ENCODE measurements at places on chromosomes 4 and X.

DNA sequence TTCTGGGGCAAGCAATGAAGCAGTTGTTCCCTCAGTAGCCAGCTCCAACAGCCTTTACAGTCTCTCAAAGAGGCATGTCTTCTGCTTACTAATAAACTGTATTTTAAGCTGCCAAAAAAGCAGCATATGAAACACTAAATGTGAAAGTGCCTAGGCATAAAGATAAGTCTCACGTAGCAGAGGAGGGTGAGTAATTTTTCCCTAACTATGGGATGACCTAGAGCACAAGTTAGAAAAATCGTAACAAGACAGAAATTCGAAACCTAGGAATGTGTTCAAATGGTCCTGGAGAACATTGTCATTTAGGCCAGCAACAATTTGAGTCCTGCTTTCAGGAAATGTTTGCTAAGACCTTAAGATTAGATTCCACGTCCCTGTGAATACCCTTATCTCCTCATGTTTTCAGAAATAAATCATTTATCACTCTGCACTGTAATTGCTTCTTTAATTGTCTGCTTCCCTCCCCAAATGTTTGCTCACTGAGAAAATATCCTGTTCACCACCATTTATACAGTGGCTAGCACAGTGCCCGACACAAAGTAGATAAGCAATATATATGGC lies 222.2 kb downstream of the KCNIP4 start:
- DNase-seq: no peak

GRCh38 chr4:7653510-7654369 lies 219.0 kb upstream of the PSAPL1 start:
- DNase-seq: no peak

DNA sequence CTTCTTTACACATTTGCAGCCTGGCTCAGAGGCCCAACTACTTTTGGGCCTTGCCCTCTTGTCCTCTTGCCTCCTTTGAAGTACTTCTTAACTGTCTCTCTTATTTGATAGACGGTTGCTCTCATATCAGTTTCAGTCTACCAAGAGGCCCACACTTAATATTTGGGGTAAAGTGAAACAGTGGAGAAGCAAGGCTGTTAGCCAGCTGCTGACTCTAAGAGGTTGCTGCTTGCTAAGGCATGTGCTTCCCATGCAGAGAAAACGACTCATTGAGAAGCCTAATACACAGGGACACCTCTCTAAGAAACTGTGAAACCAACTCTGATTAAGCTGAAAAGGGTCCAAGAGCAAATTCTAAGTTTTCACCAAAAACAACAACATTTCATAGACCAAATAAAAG lies 94.6 kb downstream of the PPP3CA start:
- no peak for DNase-seq

GRCh38 chr4:109075621-109076020 lies 226.8 kb downstream of the COL25A1 start:
- DNase-seq: no peak

- DNase-seq: no peak
Measured at GRCh38 chr4:21901831-21902230, 46.7 kb downstream of the KCNIP4 start.

DNA sequence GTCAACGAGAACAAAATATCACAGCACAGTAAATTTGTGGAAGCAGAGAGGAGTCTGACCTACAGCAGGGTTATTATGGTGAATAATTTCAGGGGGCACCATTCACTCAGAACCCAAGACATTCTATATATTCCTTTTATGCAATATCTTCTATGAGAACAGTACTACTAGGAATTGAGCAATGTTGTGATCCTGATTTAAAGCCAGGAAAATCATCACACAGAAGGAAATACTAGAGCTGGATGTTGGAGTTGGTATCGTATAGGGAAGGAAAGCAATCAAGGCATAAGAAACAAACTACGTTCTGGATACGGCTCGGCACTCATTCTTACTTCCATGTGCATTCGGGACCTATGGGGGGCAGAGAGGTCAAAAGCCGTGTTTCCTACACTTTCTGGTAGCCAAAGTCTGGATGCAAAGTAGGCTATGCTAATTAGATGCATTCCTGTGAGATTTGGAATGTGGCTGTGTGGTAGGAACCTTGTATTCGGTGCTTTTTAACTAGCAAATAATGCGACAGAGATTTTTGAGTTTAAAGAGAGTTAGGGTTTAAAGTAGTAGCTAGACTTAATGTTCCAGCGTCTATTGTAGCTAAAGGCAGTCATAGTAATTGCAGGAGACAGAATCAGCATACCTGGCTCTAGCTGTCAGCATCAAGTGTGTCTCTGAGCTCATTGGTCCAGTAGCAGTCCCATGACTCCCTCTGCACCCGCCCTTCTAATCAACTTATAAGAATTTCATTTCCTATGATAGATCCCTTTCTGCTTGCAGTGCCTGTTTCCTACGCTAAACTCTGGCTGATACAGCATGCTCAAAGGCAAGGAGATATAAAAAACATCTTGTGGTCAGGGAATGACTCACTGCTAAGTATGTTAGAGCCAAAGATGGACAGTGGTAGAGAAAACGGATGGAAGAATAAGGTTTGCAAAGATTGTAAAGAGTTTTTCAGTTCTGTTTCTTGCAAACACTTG lies 43.3 kb upstream of the PDGFC start:
- DNase-seq: no peak

DNA sequence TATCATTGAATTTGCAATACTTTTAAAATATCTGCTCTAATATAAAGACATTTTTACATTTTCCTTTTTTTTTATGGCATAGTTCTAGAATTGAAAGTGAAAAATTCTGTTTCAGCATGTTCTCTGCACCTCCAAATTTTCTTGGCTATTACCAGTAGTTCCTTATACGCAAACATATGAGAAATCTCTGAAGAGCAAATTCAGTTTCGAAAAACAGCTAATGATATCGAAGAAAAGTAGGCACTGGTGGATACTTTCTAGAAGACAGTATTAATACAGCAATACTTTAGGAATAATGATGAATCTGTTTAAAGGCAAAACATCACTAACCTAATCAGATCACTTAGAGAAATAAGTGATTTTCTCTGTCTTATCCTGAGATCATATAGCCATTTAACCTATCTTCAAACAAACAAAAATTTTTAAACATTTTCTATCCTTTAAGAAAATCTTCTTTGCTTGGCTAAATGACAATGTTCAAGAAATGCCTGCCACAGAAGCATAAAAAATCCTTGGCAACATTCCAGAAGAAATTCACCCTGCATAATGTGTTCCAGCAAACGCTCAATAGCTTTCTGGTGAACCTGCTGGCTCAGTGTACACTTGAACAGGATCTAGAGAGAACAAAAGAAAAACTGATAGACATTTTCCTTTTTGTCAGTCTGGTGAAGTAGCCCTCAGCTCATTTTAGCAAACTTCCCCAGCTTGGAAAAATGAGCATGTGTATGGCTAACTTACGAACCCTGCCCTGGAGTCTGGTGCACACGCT lies 51.2 kb upstream of the KLF3 start:
- DNase-seq: no peak

DNA sequence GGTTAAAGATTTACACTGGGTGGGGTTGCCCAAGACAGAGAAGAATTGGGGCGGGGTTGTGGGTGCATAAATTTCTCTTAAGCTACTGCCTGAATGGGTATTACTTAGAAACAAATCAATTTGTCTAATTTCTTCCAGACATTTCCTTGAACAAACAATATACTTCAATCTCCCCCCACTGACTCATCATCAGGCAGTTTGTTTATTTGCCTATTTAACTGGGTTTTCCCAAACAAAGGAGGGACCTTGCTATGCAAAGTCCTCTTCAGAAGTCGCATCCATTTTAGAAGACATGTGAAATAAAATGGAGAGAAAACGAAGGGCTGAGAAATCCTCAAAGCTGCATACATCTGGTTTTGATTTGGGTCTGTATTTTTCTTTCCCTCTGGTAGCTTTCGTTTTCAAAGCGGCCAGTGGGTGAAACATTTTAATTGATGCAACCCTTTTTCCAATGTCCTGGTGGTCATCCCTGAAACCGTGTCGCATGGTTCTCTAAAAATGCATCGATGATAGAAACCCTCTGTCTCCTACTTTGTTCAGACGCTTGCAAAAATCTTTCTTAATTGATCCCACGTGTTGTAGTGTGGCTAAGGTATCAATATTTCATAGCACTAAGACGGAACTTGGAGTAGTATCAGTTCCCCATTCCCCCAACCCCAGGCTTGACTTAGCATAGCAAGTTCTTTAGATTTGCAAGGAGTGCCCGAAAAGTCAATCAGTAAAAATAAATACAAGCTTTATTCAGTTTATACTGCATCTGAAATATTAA lies 115.1 kb upstream of the MXRA5 start:
- no peak for DNase-seq

GRCh38 chr4:88820698-88821415 lies 123.2 kb upstream of the NAP1L5 start:
- DNase-seq: no peak

- no peak for DNase-seq
Measured at GRCh38 chrX:8639949-8640475, 91.9 kb downstream of the ANOS1 start.

DNA sequence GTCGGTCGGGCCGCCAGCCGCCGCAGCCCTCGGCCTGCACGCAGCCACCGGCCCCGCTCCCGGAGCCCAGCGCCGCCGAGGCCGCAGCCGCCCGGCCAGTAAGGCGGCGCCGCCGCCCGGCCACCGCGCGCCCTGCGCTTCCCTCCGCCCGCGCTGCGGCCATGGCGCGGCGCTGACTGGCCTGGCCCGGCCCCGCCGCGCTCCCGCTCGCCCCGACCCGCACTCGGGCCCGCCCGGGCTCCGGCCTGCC lies 213 bp downstream of the NFKB1 start:
- DNase-seq: no peak

DNA sequence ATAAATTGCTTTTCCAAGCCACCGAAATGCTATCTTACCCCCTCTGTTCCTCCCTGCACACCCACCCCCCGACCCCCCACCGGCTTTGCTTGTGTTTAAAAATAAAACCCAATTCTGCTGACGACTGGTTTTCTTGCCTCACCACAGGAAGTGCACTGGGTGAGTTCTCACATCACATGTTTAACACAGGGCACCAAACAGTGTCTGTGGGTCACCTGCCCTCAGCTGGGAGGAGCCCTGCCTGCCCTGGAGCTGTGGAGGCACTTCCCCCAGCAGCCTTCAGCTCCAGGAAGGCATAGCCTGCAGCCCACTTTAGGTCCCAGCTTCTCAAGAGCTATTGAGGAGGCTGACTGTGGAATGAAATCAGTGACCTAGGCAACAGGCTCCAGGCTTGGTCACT lies 8.8 kb downstream of the TMEM255A start:
- peak; percentile 11 for DNase-seq

GRCh38 chr4:73751166-73751565 lies 10.8 kb downstream of the CXCL8 start:
- DNase-seq: no peak

- no peak for DNase-seq
Measured at GRCh38 chrX:16970977-16971376, 24.5 kb downstream of the REPS2 start.

- DNase-seq: no peak
Measured at GRCh38 chr4:110742143-110742542, 119.3 kb upstream of the PITX2 start.

DNA sequence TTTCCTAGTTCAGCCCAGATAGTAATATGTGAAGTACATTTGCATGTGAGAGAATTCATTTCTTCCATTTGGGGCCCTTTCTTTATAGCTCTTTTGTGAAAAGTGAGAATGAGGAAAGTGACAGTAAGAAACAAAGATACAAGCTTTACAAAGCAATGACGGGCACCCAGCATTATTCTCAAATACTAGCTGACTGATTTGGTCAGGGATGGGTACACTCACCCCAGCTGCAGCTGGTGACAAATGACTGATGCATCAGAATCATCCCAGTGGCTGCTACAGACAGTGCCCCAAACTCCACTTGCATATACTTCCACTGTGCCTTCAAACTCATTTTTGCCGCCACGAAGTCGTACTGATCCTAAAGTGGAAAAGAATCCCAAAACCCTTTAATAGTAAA lies 14.8 kb downstream of the PRSS12 start:
- no peak for DNase-seq

- DNase-seq: no peak
Measured at GRCh38 chrX:16516232-16516876, 133.6 kb upstream of the S100G start.

DNA sequence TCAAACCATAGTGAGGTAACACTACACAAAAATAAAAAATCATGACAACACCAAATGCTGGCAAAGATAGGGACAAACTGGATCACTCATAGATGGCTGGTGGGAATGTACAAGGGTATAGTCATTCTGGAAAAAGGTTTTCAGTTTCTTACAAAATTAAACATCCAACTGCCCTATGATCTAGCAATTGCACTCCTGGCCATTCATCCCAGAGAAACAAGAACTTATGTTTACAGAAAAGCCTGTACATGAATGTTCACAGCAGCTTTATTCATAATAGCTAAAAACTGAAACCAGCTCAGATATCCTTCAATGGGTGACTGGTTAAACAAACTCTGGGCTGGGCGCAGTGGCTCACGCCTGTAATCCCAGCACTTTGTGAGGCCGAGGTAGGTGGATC lies 43.3 kb downstream of the NYX start:
- DNase-seq: no peak

- no peak for DNase-seq
Measured at GRCh38 chr4:2341261-2341841, 77.1 kb downstream of the ZFYVE28 start.

- DNase-seq: no peak
Measured at GRCh38 chr4:116632269-116632668, 453.1 kb downstream of the TRAM1L1 start.

DNA sequence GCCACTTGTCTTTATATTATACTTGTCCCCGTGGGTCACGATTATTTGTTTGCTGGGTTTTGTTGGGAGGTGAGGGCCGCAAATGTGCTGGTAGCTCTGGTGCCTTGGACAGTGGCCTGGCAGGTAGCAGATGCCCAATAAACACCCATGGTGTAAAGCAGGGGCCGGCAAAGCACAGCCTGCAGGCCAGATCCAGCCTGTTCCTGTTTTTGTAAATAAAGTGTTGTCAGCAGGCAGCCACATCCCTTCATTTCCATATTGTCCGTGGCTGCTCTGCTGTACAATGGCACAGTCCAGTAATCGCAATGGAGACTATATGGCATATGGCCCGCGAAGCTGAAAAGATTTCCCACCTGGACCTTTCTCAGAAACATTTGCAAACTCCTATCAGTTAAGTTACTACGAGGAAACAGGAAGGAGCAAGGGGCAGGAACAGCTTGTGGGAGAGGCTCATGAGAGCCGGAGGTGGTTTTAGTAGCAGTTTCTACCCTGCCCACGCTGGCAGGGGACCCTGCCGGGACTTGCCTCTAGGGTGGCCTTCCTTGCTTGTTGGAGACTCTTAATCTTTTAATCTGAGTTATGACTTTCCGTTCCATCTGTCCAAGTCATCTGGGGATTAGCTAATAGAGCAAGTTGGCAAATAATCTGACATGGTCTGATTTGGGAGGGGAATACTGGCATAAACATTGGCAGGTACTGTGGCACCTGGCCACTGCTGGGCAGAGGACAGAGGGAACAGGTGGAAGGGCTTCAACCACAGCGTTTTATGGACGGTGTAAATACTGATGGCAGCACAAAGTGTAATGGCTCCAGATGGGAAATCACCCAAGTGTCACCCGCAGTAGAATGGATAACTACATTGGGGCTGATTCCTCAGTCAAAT lies 19.6 kb downstream of the CLCN4 start:
- no peak for DNase-seq

- no peak for DNase-seq
Measured at GRCh38 chr4:127648061-127648460, 15.3 kb downstream of the INTU start.

GRCh38 chrX:15564981-15565579 lies 35.7 kb downstream of the ACE2 start:
- DNase-seq: no peak

- no peak for DNase-seq
Measured at GRCh38 chr4:79650794-79651431, 242.9 kb upstream of the GK2 start.

GRCh38 chr4:104973708-104974107 lies 173.0 kb upstream of the TET2 start:
- DNase-seq: no peak
